ENCODE measurements at places on chromosomes 2 and 18. TPM values are rescaled to one million over a fixed set of nuclear protein-coding genes. Genes with fewer than 3 reads are reported as not detected.

GRCh38 chr2:64461271-64462058, 7.5 kb downstream of the LGALSL start:
- H3K27ac ChIP-seq, result no peak overlapping the region
- H3K4me1 ChIP-seq, result no peaks in the 10 kb centered on the region
- H3K4me3 ChIP-seq, result no peak overlapping the region
- no peaks in the 10 kb centered on the region for H3K36me3 ChIP-seq

DNA sequence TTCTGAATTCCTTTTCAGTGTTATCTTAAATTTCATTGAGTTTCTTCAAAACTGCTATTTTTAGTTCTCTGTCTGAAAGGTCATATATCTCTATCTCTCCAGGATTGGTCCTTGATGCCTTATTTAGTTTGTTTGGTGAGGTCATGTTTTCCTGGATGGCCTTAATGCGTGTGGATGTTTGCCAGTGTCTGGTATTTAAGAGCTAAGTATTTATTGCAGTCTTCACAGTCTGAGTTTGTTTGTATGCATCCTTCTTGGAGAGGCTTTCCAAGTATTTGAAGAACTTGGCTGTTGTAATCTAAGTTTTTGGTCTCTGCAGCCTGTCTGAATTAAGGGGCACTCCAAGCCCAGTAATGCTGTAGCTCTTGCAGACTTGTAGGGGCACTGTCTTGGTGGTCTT, 249.3 kb downstream of the ZNF385B start:
- no peak overlapping the region for H3K4me3 ChIP-seq
- DNase-seq, result peak; percentile 46
- peak overlapping the region; percentile 64 for H3K27ac ChIP-seq
- H3K36me3 ChIP-seq, result no peaks in the 10 kb centered on the region
- H3K27me3 ChIP-seq, result no peaks in the 10 kb centered on the region

DNA sequence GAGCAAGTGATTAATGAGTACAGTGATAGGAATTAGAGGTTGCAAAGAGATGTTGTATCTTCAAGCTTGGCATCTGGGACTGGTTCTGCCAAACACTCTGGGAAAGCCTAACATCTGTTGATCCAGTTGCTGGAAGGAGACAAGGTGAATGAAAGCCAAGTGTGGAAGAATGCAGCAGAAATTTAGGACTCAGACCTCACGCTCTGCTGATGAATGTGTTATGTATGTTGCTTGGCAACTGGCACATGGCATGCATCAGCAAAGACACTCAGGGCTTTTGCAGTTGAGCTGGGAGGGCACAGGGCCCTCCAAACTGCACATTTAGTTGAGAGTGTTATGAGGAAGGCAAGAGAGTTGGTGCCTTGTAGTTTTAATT, 105.5 kb downstream of the COLEC12 start:
- H3K27ac ChIP-seq, result peak overlapping the region; percentile 66
- H3K36me3 ChIP-seq, result no peaks in the 10 kb centered on the region
- peak; percentile 42 for DNase-seq
- no peaks in the 10 kb centered on the region for H3K27me3 ChIP-seq
- H3K4me1 ChIP-seq, result no peaks in the 10 kb centered on the region
- no peak overlapping the region for H3K4me3 ChIP-seq

DNA sequence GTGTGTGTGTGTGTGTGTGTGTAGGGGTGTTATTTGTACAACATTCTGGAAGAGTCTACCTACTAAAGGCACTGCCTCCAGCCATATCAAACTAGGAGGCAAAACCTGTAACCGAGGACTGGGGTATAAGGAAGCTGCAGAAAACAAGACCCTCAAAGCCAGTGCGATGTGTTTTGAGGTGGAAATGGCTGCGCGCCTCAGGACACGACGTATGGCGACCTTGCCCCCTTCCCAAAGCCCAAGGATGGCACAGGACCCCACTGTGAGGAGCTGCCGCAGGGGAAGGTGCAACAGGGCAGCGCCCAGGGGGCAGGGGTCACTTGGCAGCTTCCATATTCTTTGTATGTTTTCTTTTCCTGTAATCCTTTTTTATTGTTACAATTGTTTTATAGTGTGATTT, 59.8 kb downstream of the CENPO start:
- H3K4me1 ChIP-seq, result peaks cover 14% of the 10 kb centered on the region
- no peaks in the 10 kb centered on the region for H3K36me3 ChIP-seq
- no peak for DNase-seq
- H3K27me3 ChIP-seq, result no peaks in the 10 kb centered on the region

DNA sequence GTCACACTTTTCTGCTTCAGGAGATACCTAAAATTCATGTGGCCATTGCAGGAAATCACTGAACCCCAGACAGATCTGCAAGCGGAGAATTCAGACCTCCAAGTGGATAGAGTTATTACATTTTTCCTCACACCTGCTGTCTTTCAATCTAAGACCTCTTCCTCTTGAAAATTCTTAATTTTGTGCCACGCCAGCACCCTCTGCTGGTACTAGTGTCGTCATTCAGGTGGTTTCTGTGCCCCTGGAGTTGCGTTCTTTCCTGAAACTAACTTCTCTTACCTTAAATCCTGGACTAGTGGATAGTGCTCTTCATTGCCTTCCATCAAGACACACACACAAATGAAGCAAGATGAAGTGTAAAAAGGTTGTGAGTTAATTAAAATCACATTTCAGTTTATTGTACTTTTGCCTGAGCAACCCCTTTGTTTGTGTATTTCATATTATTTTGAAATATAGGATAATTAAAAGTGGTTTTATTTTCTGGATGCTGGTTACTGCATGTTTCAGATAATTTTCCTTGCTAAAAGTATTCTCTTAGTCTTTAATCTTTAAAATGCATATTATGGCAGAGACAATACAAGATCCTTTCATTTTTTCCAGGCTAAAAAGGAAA, 1.6 kb upstream of the DNER start:
- H3K4me1 ChIP-seq, result no peaks in the 10 kb centered on the region
- no peak overlapping the region for H3K4me3 ChIP-seq
- H3K36me3 ChIP-seq, result no peaks in the 10 kb centered on the region

DNA sequence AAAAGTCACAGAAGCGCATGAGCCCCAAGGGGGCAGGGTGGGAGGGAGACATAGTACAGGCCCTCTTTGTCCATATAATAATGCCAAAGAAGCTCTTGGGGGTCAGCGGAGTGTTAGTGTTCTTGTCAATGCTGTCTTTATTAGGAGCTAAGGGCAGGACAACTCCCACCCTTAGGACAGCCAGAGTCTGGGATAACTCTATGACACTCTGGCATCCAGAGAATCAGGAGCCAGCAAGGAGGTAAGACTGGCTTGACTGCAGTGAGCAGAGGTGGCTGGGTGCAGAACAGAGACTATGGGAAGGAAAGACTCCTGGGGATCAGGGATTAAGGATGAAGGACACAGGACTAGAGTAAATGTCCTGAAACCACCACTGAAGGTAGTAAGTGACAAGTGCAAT, 19.0 kb upstream of the HNMT start:
- H3K4me3 ChIP-seq, result no peak overlapping the region
- DNase-seq, result no peak
- H3K27ac ChIP-seq, result no peak overlapping the region
- H3K4me1 ChIP-seq, result no peaks in the 10 kb centered on the region

DNA sequence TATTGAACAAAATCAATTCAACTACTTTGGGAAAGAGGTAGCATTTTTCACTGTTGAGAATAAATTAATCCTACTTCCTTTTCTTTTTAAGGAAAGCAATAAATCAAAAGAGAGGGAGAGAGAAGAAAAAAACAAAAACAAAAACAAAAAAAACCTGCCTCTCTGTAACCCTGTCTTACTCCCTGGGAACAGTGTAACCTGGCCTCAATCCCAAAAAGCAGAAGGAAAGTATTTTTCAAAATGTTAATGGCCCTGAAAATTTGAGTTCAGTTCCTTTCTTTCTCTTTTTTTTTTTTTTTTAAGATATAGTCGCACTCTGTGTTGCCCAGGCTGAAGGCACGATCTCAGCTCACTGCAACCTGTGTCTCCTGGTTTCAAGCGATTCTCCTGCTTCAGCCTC, 35.9 kb downstream of the RHOB start:
- H3K36me3 ChIP-seq, result no peaks in the 10 kb centered on the region
- H3K4me3 ChIP-seq, result no peak overlapping the region
- H3K27me3 ChIP-seq, result no peaks in the 10 kb centered on the region

- H3K4me1 ChIP-seq, result no peaks in the 10 kb centered on the region
- no peak for DNase-seq
- no peak overlapping the region for H3K4me3 ChIP-seq
Observed at GRCh38 chr2:8086796-8087479, 594.9 kb upstream of the ID2 start.

DNA sequence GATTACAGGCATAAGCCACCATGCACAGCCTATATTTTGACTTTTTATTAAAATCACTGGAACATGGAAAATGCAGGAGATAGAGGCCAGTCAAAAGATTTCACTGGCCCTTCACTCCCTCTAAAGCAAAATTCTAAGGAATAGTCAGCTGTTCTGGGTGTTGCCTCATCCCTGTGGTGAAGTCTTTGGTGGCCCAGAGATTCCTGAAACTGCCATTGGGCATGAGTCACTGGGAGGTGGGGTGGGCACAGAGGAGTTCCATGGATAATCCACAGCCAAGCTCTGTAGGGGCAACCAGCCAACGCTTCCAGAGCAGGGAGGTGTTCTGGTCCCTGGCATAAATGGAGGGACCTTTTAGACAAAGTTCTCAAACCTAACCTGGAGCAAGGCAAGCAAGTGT, 89.7 kb upstream of the TTC39C start:
- H3K36me3 ChIP-seq, result no peaks in the 10 kb centered on the region
- no peaks in the 10 kb centered on the region for H3K27me3 ChIP-seq
- no peak overlapping the region for H3K4me3 ChIP-seq
- H3K4me1 ChIP-seq, result no peaks in the 10 kb centered on the region
- no peak overlapping the region for H3K27ac ChIP-seq
- DNase-seq, result no peak

DNA sequence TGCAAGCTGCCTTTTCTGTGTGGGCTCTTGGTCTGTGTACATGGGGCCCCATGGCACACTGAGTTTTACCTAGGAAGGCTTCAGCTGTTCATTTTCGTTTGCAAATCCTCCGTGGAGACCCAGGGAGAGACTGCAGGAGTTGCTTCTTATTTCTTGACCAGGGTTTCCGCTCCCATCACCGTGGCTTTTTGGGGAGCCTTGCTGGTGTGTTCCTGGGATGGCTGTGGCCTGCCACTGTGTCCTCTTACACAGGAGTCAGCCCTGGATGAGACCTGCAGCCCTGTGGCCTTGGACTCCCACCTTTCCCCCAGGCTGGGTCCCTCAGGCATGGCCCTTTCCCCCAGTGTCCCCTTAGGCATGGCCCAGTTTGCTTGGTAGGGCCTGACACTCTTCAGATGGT, 137.0 kb downstream of the FAM210A start:
- no peak overlapping the region for H3K27ac ChIP-seq
- no peaks in the 10 kb centered on the region for H3K4me1 ChIP-seq
- no peak overlapping the region for H3K4me3 ChIP-seq
- no peaks in the 10 kb centered on the region for H3K27me3 ChIP-seq
- DNase-seq, result no peak

DNA sequence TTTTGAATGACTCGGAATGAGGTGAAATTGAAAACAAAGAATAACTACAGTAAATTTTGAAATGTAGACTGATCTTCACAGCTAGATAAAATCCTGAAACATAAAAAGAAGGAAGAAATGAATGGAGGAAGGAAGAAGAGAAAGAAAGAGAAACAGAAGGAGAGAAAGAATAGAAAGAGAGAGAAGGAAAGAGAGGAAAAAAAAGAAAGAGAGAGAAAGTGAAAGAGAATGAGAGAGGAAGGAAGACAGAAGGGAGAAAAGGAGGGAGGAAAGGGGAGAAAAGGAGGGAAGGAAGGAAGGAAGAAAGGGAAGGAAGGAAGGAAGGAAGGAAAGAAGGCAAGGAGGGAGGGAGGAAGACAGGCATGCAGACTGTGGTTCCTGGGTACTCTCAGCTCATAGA, 982.6 kb downstream of the BCL11A start:
- no peaks in the 10 kb centered on the region for H3K36me3 ChIP-seq
- no peaks in the 10 kb centered on the region for H3K27me3 ChIP-seq
- no peak overlapping the region for H3K4me3 ChIP-seq
- no peak for DNase-seq

- H3K27me3 ChIP-seq, result no peaks in the 10 kb centered on the region
- no peaks in the 10 kb centered on the region for H3K4me1 ChIP-seq
- no peaks in the 10 kb centered on the region for H3K36me3 ChIP-seq
Observed at GRCh38 chr2:25521665-25522387, 151.6 kb downstream of the DTNB start.

GRCh38 chr18:6885992-6886796, 156.7 kb downstream of the ARHGAP28 start:
- no peak overlapping the region for H3K4me3 ChIP-seq
- H3K27ac ChIP-seq, result peak overlapping the region; percentile 42

DNA sequence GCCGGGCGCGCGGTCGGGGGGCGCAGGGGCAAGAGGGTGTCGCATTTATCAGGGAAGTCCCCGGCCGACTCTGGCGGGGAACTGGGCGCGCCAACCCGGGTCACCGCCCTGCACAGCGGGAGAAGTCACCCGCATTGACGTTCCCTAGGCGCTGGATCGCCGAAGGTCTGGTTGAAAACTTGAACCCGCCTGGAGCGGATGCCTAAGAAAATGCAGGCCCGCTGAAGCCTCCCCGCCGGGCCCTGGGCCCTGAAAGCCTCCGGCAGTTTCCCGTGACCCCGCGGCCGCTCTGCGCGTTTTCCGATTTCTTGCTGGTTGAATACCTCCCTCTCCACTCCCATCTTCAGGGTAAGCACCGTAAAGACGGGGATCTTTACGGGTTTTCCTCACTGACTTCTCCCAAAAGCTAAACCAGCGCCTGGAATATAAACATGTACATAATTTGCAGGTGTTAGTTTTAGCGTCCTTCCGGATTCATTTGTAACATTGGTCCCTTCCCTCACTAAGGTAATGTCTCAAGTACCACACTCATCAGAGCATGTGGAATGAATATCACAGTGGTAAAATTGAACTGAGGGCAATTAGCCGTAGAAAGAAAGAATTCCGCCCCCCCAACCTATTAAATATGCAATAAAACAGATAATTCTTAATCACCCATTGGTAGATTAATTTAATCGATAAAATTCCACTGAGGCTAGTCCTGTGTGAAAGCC, 675 bp upstream of the SPIRE1 start:
- no peaks in the 10 kb centered on the region for H3K27me3 ChIP-seq
- peak overlapping the region; percentile 47 for H3K4me3 ChIP-seq
- peak overlapping the region; percentile 86 for H3K27ac ChIP-seq
- peak; percentile 46 for DNase-seq
- no peaks in the 10 kb centered on the region for H3K4me1 ChIP-seq
- H3K36me3 ChIP-seq, result no peaks in the 10 kb centered on the region

- H3K4me3 ChIP-seq, result no peak overlapping the region
- peak; percentile 11 for DNase-seq
- no peaks in the 10 kb centered on the region for H3K27me3 ChIP-seq
- no peaks in the 10 kb centered on the region for H3K4me1 ChIP-seq
Observed at GRCh38 chr18:79750980-79751571, 46.7 kb upstream of the KCNG2 start.

The KDM3A gene
- 54.3 TPM for total RNA-seq

The ADD2 gene
- total RNA-seq, result 0.51 TPM

The PKP4 gene
- 43.3 TPM for total RNA-seq

The SERPINB10 gene
- not detected for total RNA-seq

The INPP1 gene
- total RNA-seq, result 14.2 TPM

The ZNF512 gene
- 59.0 TPM for total RNA-seq

The ST6GAL2 gene
- 64.2 TPM for total RNA-seq

The RNASEH1 gene
- total RNA-seq, result 11.0 TPM

Measured in uterus (tissue), 4 donors.